Brain pericyte (primary cell): ENCODE measurements at places on chromosomes 7 and 10.

DNA sequence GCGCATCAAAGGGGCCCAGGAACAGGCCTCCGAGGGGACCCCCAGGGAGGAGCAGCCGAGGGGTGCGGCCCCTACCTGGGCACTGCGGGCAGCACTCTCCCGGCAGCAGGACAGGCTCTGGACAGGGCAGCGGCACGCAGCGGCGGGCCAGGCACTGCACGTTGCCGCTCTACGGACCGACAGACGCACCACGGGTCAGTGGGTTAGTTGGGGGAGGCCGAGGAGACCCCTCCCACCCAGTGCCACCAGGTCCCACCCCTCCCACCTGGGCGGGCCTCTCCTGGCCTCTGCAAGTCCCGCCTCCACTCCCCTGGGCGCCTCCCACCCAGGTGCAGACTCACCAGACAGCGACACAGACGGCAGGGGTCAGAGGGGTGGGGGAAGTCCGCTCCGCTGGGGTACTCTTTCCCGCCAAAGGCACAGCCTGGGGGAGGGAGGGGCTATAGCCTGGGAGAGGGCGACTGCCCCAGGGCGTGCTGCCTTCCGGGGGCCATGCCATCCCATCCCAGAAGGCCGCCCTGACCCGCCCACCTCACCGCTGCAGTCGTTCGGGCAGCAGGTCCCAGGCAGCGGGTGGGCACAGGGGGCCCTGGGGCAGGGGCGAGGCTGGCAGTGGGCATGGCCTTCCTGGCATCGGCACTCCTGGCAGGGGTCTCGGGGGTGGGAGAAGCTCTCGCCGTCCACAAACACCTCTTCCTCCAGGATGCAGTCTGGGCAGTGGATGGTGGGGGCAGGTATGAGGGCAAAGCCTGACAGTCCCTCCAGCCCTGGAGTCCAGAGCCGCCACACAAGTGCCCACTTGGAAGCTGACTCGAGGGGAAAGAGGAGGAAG, 19.2 kb downstream of the KCP start:
- no peak for DNase-seq

DNA sequence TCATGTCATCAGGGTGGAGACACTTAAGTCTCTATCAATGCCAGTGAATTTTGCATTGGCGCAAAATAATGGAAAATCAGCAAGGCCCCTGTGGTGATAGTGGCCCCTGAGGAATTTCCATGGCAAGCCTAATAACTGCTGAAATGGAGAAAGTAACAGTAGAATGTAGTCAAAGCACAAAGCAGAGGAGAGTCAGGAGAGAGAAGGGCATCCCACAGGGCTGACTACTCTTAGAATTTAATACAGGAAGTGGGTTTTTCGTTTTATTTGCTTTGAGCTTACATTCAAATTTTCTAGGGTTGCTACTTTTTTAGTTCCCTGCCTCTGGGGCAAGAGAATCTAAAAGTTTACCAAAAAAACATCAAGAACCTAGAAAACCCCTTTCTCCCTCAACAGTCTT, 39.0 kb downstream of the BZW2 start:
- no peak for DNase-seq

DNA sequence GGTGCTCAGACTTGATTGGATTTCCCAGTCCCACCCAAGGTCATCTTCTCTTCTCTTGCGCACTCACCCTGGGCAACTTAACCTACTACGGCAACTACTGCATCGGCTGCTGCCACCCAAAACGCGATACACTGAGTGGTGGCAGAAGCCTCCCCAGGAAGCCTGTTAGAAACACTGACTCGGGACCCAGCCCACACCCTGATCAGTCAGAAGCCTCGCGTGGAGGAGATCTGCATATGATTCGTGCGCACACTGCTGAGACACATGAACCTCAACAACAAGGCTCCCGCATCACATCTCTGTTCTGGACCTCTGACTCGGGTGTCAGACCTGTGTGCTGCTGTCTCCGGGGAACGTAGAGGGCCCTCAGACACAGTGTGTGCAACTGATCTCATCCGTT, 419.5 kb downstream of the PAXIP1 start:
- DNase-seq = no peak

DNA sequence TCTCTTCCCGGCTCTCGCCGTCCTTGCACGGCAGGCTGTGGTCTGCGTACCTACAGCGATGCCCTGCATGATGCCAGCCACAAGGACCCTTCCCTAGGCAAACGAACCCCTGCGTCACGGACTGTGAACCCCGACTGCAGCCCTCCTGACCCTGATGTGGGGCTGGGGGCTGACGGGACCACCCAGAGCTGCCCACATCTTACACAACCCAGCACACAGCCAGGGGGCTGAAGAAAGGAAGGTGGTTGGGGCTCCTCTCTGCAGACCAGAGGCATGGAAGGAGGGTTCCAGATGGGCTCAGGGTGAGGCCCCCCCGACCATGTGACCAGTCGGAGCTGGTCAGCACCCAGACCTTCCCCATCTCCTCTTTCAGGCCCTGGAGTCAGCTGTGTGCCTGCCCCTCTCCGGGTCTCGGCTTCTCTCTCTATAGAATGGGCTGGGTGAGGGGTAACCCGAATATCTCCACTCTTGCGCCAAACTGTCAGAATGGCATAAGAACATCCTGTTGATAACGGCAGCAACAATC, 41.4 kb downstream of the EBF3 start:
- DNase-seq = no peak

DNA sequence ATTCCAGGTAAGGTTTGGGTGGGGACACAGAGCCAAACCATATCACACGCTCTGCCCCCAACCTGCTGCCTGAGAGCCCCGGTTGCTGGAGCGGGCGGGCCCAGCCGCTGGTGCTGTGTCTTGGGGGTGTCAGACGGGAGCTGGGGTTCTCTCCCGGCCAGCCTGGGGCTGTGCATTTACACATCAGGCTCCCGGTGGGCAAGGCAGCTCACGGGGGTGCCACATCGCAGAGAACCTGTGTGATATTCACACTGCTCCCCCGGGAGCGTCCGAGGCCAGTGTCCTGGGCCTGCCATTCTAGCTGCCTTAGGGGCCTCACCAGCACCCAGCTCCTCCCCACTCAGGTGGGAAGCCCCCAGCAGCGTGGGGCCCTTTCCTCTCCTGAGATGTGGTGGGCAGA, 35.6 kb upstream of the ADGRA1 start:
- no peak for DNase-seq

GRCh38 chr7:111730057-111730456, 167.8 kb upstream of the IMMP2L start:
- DNase-seq = no peak

DNA sequence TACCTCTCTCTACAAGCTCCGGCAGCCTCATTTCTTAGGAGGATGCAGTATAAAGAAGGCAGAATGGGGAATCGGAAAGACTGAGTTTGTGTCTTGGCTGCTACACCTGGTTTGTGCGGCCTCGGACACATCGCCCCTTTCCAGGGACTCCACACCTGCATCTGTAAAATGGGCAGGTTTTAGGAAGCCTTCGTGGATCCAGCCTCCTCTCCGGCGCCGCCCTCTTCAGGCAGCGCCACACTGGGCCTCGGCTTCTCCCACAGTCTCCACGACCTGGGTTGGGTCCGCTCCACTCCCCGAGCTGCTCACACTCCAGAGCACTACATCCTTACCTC, 341 bp downstream of the GOT1 start:
- DNase-seq = no peak

DNA sequence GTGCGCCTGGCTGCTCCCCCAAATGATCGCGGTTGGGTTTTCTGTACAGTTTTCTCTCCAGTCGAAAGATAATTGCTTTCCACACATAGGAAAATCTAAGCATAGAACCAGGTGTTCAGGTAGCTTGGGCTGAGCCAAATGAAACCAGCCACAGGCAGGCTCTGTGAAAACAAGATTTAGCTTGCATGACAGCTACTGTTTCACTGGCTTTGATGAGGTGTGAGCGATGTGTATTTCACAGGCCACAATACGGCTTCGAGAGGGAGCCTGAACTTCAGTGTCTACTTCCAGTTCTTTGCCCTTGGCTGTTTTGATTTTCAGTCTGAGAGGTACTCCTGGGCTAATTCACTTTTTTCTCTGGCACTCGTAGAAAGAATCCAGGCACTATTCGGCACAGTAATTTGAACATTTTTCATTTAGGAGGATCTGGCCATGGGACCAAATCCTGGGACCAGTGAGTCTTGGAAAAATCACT, 110.5 kb downstream of the JCAD start:
- no peak for DNase-seq

DNA sequence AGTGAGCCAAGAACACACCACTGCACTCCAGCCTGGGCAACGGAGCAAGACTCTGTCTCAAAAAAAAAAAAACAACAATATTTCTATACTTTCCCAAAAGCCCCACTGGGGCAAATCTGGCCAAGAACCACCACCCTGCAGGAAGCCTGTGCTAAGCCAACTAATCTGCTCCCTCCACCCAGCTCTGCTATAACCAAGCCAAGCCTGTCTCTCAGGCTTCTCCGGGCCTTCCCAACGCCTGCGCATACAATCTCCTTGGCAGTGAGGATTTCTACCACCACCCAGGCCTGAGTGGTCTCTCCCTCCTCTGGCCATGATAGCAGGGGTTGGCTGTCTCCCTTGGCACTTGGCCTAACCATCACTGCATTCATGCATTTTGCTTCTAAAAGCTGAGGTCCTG, 14.2 kb downstream of the DDX56 start:
- no peak for DNase-seq

DNA sequence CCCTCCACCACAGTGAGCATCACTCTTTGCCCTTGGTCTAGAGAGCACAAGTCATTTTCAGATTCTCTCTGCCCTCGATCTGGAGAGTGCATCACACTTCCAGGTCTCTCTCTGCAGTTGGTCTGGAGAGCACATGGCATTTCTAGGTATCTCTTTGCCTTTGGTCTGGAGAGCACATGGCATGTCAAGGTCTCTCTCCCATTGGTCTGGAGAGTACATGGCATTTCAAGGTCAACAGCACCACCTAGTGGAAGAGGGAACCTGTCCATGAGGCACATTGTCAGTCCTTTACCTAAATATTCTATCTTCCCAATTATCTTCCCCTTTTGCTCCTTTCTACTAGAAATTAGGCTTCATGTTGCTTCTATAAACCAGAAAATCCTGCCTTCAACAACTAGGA, 1139.4 kb downstream of the XPNPEP1 start:
- no peak for DNase-seq

GRCh38 chr10:99358101-99358500, 28.9 kb downstream of the CNNM1 start:
- no peak for DNase-seq

GRCh38 chr7:112172870-112173567, 33.2 kb downstream of the DOCK4 start:
- DNase-seq = no peak

DNA sequence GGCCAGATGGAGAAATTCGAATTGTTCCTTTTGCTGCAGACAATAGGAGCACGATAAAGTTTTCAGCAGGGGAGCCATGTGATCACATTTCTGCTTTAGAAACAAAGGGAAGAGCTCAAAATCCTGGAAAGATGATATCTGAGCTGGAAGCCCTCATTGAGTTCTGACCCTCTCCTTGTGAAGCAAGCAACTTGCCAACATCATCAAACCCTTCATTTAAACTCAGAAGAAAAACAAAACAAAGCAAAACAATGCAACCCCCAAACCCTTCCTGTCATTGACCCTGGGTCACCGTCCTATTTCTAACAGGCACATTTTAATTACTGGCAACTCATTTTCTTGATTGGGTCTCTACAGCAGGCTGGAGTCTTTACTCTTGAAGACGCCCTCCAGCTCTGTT, 198.3 kb upstream of the ZNF32 start:
- DNase-seq = no peak

DNA sequence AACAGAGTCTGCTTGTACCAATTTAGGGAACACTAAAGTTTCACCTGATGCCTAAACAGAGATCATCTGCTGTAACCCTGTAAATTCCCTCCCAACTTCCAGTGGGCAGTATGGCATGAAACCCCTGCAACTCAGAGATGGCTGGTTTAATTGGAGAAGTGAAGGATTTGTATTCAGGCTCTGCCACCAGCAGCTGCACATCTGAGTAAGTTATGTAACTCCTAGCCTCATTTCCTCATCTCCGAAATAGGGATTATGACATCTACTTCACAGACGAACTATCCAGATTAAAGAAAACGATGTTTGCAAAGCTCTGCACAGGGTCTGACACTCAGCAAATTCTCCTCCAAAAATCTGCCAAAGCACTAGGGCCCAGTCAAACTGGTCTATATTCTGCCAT, 493.0 kb downstream of the KCNMA1 start:
- DNase-seq = no peak

DNA sequence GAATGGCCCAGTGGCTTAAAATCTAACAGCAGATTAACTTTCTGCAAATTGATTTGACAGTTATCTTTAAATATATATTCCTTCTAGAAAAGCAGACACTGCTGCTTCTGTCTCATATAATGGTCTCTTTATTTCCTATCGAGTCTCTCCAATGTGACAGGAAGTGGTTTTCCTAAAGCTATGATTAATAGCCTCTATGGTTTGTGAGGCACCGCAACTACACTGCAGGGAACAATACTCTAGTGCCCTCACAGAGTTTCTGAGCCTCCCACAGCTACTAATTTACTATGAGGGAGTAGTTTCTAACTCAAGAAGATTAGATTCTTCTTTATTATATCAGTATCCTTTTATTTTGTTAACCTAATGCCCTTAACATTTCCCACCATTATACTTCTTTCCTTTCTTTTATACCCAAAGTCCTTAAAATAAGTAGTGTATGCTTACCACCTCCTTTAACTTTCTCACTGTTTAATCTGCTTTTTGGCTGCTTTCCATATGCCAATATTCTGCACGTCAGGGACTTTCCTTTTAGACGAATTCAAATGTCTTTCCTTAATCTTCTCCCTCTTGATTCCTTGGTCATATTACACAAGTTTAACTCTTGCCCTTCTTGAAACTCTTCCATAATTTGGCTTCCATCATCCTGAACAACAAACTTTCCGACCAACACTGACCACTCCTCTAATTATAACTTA, 23.8 kb upstream of the AHR start:
- DNase-seq = no peak

GRCh38 chr10:93208717-93209464, 135.2 kb downstream of the CYP26A1 start:
- no peak for DNase-seq

- DNase-seq = no peak
Observed at GRCh38 chr10:11743461-11744338, 1.5 kb downstream of the ECHDC3 start.

- DNase-seq = no peak
Observed at GRCh38 chr10:93447019-93447418, 35.1 kb downstream of the MYOF start.

- DNase-seq = peak; percentile 86
Observed at GRCh38 chr10:72243822-72244437, 27.9 kb upstream of the ASCC1 start.

- DNase-seq = no peak
Observed at GRCh38 chr10:133177380-133178157, 17.6 kb downstream of the KNDC1 start.

- no peak for DNase-seq
Observed at GRCh38 chr10:26334932-26335573, 103.1 kb upstream of the APBB1IP start.

- no peak for DNase-seq
Observed at GRCh38 chr10:86953747-86954680, 3.4 kb downstream of the MMRN2 start.

- no peak for DNase-seq
Observed at GRCh38 chr7:130446259-130446658, 5.4 kb upstream of the CEP41 start.

- DNase-seq = no peak
Observed at GRCh38 chr7:101133621-101134398, 6.9 kb downstream of the SERPINE1 start.
